ELR (cell line): ENCODE measurements at places on chromosomes 2 and 18.

- DNase-seq, result no peak
These were observed 437.8 kb downstream of the ZNF521 start for GRCh38 chr18:24914171-24914525.

- DNase-seq, result no peak
These were observed 3.4 kb upstream of the TMEM182 start for GRCh38 chr2:102758439-102758838.

DNA sequence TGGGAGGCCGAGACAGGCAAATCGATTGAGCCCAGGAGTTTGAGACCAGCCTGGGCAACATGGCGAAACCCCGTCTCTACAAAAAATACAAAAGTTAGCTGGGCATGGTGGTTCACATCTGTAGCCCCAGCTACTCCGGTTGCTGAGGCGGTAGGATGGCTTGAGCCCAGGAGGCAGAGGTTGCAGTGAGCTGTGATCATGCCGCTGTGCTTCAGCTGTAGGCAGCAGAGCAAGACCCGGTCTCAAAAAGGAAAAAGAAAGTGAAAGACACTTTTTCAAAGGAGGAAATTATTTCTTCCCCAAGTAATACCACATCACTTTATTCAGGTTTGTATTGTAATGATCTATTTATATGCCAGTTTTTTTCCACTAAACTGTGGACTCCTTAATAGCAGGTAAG is 35.7 kb upstream of the TAF4B start:
- no peak for DNase-seq

DNA sequence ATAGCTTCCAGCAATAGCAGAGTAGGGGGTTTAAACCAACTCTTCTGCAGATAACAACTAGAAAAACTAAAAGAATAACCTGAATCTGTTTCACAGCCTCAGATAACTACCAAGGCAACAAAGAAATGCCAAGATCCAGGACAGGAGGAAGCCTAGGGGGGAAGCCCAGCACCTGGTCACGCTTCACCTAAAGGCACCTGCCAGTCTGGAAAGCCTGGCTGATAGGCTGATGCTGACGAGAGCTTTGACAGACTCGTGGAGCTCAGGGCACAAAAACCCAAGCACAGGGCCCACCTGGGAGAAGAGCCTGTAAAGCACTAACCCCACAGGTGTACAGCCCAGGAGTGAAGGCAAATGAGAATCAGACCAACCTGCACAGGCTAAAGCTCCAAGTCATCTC is 22.6 kb downstream of the EIPR1 start:
- no peak for DNase-seq

DNA sequence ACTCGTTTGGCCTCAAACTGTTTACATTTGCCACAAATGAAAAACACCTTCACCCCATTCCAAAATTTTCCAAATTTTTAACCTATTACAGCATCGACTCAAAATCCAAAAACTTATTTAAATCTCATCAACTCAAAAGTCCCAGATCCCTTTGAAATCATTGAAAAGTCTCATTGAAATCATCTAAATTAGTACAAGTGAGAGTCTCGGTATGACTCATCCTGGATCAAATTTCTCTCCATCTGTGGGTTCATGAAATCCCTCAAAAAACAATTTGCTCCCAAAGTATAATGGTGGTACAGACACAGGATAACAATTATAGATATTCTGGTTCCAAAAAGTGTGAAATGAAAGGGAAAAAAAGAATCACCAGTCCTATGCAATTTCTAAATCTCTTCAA is 65.1 kb downstream of the LRP1B start:
- DNase-seq, result no peak

GRCh38 chr18:3248062-3248657 is 559 bp downstream of the MYL12A start:
- DNase-seq, result peak; percentile 47

DNA sequence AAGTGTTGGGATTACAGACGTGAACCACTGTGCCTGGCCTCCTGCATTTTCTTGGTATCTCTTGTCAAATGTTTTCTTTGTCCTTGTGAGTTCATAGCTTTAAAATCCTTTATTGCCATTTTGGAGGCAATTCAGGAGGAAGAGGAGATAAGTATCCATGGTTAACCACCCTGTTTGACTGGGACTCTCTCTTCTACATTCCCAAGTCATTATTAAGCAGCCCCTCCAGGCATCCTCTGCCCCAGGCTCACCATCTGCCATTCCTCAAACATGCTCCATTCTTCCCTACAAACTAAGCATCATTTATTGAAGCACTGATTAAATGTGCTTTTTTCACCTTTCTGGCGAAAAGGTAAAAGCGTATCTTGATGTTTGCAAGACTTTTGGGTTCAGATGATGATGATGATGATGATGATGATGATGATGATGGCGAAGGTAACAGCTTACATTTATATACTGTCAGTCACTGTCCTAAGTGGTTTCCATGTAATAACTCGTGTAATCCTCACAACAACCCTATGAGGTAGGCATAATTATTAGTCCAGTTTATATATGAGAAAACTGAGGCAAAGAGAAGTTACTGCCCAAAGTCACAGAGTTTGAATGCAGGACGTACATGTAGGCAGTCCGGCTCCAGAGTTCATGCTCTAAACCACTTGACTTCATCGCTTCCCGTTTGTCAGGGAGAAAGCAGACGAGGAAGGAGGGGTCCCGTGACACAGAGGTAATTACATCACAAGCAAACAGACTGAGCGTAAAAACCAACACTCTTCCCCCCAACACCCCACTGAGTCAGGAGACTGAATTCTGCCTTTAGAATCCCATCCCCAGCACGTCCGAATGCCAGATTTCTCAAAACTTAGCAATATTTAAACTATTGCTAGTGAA is 69.7 kb upstream of the ACKR3 start:
- peak; percentile 4 for DNase-seq

- no peak for DNase-seq
These were observed 209.7 kb upstream of the SIX2 start for GRCh38 chr2:45218931-45219339.

DNA sequence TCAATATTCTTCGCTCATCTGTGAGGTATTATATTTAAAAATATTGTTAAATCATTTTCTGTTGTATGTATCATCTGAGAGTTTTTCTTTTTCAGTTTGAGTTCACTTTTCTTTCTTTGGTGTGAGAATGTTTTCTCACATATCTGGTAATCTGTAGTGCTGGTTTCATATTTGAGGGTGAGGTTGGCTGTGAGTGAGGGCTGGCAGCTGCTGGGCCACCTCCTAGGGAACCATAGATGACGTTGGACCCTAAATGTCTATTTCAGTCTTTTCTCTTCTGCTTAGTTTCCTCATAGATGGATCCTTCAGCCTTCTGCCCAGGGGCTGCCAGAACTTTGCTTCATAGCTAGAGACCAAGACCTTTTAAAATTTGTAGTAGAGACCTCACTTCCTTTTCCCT is 33.5 kb downstream of the MGAT5 start:
- no peak for DNase-seq

- no peak for DNase-seq
These were observed 27.1 kb upstream of the SULT1C3 start for GRCh38 chr2:108212671-108213070.

- no peak for DNase-seq
These were observed 151.4 kb upstream of the SIX3 start for GRCh38 chr2:44789971-44790721.

DNA sequence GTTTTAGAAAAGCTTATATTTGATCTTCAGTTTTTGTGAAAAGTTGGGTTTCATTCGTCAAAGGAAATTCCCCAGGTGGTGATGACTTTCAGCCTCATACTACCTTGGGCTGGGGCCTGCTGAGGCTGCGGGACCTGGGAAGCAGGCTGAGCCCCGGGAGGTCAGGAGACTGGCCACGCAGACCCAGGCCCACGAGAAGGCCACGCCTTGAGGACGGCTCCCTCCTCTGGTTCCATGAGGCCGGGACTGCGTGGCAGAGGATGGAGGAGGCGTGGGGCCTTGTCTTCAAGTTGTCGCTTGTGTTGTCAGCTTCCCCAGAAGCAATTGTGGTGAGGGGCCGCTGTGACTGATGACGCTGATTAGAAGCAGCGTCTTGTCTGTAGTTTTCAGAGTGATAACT is 11.8 kb downstream of the CNDP2 start:
- no peak for DNase-seq

- no peak for DNase-seq
These were observed 229.2 kb downstream of the SLC4A3 start for GRCh38 chr2:219856602-219857001.

DNA sequence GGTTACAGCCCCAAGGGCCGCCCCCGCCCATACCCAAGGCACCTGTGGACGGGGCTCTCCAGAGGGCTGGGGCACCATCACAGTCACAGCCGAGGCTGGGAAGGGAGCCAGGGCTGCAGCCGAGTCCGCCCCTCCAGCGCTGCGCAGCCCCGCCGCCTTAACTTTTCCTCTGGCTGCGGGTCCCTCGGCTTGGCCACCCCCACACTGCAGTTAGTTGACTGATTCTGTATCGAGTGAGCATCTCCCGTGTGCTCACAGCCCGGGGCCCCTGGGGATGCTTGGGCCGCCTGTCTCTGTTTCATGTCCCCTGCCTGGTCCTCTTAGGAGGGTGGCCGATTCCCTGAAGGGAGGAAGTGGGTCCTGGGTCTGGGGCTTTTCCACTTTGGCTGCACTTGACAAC is 33.7 kb downstream of the EMILIN2 start:
- no peak for DNase-seq

DNA sequence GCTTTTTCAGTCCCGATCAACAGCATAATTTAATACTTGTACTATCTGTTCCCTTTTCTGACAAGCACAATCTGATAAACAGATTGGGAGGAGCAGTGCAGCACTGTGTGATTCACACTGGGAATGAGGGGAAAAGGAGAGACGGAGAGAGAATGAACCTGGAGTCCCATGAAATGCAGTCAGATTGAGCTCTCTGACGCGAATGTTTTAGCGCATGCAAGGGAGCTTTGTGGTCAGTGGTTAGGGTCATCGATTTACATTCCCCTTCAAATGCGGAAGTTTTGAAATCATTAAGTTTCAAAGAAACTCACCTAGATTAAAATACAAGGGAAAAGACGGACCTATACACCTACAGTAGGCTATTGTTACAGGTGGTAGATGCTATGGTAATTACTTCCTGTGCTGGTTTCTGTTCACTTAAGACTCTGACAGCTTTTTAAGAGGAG is 99.6 kb downstream of the KCTD1 start:
- DNase-seq, result no peak
